Left ventricle myocardium superior (tissue), 1 donor: ENCODE measurements at places on chromosomes 12 and 14.

GRCh38 chr12:8847435-8847834 lies 25.0 kb downstream of the A2ML1 start:
- DNase-seq: no peak

DNA sequence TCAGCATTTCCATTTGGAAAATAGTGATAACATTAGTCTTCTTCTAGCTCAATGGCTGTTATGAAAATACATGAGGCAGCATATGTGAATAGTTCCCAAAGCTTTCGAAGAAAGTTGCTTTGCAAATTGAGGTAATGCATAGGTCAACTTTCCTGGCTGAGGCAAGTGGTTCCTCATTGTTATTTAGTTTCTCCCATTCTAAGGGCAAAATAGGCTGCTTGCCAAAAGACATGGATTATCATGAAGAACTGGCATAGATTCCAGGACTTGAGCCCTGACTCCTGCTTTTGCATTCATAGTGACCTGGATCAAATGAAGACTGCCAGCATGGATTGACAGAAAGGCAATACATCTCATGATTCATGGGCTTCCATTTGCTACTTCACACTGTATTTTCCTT lies 35.7 kb downstream of the LRFN5 start:
- DNase-seq: no peak

- no peak for DNase-seq
These were observed 12.7 kb downstream of the TMED8 start for GRCh38 chr14:77364146-77364545.

- DNase-seq: no peak
These were observed 34.6 kb upstream of the EVL start for GRCh38 chr14:100030452-100031153.

DNA sequence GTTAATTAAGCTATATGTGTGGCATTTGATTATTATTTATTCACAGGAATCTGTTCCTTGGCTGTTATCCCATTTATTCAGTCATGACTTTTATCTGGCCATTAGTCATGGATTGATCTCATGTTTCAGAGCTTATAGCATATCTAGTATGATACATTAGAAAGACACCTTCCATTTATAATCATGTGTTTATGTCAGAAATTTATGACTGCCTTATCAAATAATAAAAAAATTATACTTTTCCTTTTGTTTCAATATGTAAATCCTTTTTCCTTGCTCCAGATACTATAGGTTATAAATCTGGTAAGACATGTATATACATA lies 248.0 kb upstream of the PDE3A start:
- DNase-seq: no peak

DNA sequence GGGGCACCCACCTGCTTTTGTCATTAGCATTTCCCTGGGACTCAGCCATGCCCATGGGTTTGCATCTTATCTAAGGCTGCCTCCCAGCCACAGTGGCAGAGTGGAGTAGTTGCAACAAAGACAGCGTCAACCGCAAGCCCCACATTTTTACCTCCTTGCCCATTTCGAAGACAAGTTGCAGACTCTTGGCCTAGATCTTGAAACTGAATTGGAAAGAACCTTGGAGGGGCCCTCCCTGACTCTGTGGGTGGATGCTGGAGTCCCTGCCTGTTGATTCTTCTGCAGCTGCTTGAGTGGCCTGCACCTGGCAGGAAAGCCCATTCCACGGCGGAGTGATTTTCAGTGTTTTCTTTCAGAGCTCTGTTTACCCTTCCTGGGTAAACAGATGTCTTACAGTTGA lies 309.0 kb downstream of the VRK1 start:
- DNase-seq: no peak

- no peak for DNase-seq
These were observed 194.0 kb downstream of the EGLN3 start for GRCh38 chr14:33756833-33757232.

DNA sequence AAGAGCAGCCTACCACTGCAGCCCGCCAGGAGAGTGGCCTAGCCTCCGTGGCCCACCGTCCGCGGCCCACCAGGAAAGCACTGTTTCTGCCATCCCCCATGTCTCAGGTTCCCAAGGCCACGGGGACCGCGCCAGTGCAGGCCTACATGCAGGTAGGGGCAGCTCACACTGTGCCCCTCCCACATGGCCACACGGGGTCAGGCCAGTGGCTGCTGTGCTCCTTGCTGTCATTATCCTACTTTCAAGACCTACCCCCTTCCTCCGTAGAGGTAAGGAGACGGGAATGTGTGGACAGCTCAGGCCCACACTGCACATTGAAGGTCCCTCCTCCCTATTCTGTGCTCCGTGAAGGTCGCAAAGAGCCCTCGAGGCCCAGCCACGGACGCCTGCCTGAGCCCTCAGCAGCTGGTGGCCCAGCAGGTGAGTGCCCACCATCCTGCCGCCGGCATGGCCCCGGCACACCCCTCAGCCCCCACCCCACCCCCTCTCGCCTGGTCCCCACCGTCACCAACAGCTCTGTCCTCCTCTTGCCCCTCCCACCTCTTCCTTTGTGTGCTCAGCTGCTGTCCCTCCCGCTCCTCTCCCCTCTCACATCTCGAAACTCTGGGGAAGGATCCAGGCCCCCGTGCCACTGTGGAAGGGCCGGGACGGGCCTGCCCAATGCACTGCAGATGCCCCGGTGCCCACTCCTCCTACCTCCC lies 10.0 kb downstream of the DDX51 start:
- no peak for DNase-seq

- DNase-seq: peak; percentile 43
These were observed 31.9 kb upstream of the ATP2A2 start for GRCh38 chr12:110249105-110249504.

DNA sequence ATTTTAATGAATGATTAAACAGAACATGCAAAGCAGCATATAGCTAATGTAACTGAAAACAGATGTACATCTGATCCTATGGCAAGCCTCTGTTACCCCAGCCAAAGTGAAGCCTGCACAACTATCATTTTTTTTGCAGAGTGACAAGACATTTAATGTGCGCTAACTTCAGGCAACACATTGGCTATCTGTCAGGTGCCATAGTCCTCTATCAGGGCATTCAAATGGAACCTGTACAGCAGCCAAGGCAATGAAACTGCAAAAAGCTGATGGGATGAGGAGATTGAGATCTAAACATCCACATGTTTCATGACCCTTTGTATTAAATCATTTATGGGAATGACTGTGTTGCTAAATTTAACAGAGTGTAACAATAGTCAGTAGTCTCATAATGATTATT lies 1088.5 kb upstream of the TMEM132C start:
- DNase-seq: no peak

- no peak for DNase-seq
These were observed 1359.6 kb downstream of the FSCB start for GRCh38 chr14:43147485-43147884.

DNA sequence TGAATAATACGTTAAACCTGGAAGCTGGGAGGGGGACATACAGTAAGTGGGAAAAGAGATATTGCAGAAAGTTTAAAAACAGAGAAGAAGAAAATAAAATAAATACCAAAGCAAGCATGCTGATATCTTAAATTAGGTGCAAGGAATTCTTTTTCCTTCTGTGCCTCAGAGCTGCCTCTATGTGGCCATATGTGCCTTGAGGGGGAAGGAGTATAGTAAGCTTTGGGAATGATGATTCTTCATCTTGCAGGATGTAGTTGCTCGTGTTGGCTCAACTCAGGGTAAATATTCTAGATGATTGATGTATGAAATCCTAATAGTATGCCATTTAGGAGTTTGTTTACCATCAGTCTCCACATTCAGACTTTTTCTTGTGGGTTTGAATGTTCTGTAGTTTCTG lies 251.4 kb downstream of the RGS6 start:
- no peak for DNase-seq

DNA sequence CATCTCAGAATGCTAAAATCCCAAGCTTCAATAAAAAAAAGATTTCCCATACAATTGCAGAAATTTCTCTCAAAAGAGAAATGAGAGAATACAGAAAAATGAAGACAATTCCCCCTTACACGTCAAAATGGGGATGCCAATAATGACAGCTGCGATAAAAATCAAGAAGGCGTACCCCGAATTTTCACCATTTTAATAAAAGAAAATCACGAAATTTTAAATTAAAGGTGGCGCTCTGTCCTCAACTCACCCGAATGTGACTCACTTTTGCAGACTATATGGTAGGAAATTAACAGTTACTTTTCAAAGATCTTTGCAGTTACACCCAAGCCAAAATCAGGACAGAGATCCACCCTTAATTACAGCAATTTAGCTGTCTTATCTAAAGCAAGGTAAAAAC lies 2.1 kb downstream of the ATP2B1 start:
- no peak for DNase-seq

GRCh38 chr12:109140560-109140959 lies 24.2 kb downstream of the ACACB start:
- no peak for DNase-seq

GRCh38 chr14:52310541-52310940 lies 3.6 kb upstream of the PTGER2 start:
- DNase-seq: no peak

DNA sequence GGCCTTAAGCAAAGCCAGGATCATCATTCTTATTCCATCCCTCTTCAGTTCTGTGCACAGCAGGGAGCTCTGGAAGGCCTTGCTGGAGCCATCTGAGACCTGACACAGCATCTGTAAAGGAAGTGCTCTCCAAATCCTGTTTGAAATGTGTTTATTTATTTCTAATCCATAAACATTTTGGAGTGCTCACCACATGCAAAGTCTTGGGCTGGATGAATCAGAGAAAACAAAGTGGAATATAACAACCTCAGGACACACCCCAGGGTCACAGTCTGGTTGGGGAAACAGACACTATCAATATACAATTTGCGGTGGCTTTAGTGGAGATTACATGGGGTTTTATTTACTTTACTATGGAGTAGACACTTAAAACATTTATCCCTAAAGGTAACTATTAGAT lies 54.3 kb downstream of the BMP4 start:
- no peak for DNase-seq

DNA sequence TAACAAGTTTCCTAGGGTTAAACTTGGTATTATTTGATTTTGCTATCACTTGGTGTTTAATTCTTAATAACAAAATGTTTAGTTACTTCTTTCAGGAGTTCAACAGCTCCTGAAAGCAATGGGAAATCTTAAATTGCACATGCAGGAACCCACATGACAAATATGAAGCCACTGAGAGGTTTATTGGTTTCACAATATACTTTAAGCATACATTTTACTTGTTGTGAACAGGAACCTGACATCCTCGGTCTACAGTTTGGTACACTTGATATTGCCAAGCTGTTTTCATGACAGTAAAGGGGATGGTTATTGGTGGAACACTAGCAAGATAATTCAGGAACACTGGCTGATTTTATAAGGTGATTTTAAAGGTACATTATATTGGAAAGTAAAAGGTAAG lies 46.2 kb downstream of the SLC38A1 start:
- no peak for DNase-seq

- DNase-seq: no peak
These were observed 195.8 kb downstream of the TRHDE start for GRCh38 chr12:72467985-72468384.
